Activated T-cell treated with anti-CD3 and anti-CD28 coated beads for 48 hours (primary cell): ENCODE measurements at places on chromosomes 1 and 21.

DNA sequence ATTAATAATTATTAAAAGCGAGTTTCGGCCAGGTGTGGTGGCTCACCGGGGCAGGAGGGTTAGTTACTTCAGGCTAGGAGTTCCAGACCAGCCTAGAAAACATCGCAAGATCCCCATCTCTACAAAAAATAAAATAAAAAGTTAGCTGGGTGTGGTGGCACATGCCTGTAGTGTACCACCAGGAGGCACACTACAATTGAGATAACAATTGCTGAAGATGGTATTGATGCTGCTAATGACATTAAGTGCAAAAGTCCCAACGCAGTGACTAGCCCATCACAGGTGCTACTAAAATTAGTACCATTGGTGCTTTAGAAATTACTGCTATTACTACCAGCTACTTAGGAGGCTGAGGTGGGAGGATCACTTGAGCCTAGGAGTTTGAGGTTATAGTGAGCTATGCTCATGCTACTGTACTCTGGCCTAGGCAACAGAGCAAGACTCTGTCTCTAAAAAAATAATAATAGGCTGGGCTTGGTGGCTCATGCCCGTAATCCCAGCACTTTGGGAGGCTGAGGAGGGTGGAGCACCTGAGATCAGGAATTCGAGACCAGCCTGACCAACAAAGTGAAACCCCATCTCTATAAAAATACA, 156.6 kb downstream of the GREM2 start:
- no peak for DNase-seq

DNA sequence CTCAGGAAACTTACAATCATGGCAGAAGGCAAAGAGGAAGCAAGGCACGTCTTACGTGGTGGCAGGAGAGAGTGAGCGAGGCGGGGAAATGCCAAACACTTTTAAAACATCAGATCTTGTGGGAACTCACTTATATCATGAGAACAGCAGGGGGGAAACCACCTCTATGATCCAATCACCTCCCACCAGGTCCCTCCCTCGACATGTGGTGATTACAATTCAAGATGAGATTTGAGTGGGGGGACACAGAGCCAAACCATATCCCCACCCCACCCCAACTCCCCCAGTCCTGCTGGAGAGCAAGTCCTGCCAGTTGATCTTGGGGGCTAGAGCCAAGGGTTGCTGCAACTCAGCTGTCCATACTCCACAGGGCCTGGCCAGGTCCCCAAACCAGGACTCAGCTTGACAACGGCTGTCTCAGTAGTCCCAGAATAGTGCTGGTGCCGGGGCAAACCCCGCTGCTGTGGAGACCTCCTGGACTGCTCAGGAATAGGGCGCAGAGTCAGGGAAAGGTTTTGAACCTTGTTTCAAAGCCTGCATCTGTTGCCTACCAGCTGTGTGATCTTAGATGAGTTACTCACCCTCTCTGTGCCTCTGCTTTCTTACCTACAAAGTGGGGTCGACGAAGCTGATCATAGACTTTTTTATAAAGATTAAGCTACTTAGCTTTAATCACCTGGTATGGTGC, 79.5 kb downstream of the STUM start:
- no peak for DNase-seq

GRCh38 chr1:61285371-61285885, 203.1 kb downstream of the NFIA start:
- no peak for DNase-seq

- DNase-seq: no peak
Measured at GRCh38 chr1:6870086-6870485, 84.8 kb downstream of the CAMTA1 start.

DNA sequence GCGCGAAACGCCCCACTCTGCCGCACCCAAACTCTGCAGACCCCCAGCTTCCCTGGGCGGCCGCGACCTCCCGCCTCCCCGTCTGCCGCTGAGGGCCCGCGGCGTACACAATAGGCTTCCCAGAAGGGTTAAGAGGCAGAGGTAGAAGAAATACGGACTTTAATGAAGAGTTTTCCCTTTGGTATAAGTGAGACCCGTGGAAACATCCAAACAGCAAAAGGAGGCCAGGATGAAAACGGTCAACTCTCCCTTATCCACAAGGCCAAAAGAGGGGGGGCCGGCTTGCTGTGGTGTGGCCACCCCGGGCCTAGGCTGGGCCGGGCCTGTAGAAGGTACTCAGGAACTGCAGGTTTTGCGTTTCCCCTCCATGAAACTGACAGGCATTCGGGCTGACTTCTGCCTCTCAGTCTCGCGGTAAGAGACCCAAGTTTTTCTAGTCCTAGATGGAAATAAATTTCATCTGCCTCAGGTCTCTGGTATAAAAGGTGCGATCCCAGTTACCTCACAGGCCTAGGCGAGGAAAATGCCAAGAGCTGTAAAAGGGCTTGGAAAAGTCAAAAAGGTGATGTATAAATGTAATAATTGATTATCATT, 671 bp upstream of the PYGO2 start:
- no peak for DNase-seq

- no peak for DNase-seq
Measured at GRCh38 chr1:83691953-83692500, 306.9 kb downstream of the TTLL7 start.

DNA sequence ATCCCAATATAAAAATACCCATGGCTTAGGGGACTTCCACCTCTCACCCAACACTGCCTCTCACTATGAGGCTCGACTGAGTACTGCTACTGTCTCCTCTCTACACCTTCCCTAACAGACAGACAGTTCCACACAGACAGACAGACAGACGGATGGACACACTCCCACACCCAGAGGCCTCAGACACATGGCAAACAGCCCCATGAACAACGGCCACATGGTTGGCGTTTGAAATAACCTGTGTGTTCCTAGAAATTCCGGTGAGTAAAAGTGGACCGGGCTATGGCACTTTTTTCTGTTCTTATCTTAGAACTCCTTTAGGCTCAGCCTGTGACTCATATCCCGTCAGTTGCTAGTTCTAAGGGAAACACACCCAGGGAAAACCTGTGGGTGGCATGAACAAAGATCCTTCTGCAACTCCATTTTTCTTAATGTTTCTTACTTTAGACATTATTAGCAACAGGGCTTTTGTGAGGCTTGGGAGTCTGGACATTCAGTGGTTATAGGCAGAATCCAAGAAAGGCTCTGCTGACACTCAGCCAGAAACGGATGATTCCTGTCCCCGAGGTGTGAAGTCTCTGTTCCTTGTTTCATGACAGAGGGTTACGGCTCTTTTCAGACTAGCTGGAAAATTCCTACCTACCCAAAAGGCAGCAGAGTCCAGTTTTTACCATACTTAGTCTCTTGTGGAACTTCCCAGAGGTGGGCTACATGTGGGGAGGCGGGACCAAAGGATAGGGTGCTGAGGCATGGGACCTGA, 90.5 kb upstream of the TLR5 start:
- no peak for DNase-seq

GRCh38 chr1:87236585-87236984, 92.1 kb upstream of the LMO4 start:
- DNase-seq: no peak

- DNase-seq: no peak
Measured at GRCh38 chr1:59898927-59899326, 27.6 kb downstream of the CYP2J2 start.

DNA sequence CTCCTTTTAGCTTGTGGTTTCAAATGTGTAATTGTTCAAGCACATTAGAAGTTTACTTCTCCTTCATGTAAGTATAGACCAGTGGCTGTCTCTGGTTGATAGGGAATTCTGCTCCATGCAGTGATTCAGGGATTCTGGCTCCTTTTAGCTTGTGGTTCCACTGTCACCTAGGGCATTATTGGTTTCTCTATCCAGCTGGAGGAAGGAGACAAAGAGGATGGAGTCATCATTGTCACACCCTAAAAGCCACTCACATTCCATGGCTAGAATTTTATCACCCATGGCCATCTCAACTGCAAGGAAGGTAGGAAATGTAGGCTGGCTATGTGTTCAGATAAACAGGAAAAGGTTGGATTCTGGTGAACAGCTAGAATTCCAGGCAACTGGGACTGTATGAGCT, 131.2 kb downstream of the URB2 start:
- no peak for DNase-seq

GRCh38 chr1:155016231-155016831, 13.7 kb downstream of the ZBTB7B start:
- DNase-seq: no peak

GRCh38 chr21:44748621-44749020, 37.2 kb upstream of the TSPEAR start:
- DNase-seq: no peak

DNA sequence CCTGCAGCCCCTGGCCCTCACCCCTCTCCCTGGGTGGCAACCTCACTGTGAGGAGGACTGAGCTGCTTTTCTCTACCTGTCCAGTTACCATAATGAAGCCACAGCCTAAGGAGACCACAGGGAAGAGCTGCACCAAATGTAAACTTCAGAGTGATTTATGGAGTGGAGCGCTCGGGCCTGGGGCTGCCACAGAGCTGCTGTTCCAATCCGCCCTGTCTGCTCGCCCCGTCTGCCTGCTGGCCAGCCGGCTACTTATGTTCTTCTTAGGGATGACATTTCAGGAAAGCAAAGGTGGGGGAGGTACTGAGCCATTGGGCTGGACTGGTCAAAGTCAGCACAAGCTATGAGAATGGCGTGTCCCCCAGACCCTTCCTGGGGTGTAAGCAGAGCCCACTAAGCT, 17.9 kb downstream of the SYT6 start:
- DNase-seq: no peak

DNA sequence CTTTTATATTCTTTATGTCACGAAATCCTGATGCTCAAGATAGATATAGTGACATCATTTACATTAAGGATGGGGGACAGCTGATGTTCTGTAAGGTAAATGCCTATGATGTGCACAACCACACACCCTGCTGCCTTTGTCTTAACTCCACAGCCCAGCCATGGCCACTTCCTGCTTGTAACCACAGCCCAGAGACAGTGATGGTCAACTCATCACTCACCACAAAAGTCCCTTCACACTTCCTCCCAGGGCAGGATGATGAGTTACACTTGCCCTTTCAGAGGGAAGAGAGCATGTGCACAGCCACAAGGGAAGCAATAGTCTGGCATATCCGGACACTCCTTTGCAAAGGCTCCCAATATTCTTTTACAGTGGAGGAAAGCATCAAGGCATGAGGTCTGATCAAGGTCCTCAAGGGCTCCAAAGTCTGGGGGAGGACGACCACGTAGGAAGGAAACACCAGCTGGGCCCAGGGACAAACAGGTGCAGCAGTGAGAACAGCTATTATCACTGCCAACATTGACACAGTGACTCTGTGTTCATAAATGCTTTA, 53.8 kb downstream of the PLPP3 start:
- DNase-seq: no peak

DNA sequence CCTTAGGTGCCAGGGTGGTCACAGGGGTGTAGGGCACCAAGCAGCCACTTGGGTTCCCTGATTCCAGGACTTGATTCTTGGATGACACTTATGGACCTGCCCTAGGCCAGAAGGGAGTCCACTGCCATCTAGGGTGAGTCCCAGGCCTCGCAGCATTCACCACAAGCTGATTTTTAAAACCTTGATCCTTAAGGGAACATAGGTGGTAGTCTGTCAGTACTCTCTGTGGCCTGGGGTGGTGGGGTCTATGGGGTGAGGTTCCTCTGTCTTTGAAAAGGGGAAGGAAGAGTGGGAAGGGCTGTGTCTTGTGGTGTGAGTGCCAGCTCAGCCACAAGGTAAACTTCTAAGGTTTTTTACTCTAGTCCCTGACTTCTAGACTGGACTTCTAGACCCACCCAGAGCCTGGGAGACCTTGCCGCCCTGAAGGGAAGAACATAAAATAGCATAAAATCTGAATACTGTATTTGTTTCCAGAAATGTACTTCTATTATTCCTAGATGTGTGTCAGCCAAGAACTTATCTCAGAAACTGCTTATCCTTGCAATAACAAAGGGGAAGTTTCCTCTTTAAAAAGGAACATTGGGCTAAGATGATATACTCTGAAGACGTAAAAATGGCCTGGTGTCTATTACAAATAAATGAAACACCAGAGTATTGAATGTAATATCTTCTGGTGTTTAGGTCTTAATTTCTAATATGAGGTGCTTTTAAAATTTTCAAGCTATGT, 757.3 kb downstream of the LTN1 start:
- no peak for DNase-seq

DNA sequence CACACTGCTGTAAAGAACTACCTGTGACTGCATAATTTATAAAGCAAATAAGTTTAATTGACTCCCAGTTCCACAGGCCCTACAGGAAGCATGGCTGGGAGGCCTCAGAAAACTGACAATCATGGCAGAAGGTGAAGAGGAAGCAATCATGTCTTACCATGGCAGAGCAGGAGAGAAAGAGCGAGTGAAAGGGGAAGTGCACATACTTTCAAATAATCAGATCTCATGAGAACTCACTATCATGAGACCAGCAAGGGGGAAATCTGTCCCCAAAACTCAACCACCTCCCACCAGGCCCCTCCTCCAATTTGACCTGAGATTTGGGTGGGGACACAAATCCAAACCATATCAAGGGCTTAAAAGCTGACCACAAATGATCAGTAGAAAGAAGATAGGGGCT, 493.2 kb downstream of the PTPRC start:
- DNase-seq: no peak

- DNase-seq: no peak
Measured at GRCh38 chr1:53604291-53604919, 134.6 kb downstream of the GLIS1 start.

DNA sequence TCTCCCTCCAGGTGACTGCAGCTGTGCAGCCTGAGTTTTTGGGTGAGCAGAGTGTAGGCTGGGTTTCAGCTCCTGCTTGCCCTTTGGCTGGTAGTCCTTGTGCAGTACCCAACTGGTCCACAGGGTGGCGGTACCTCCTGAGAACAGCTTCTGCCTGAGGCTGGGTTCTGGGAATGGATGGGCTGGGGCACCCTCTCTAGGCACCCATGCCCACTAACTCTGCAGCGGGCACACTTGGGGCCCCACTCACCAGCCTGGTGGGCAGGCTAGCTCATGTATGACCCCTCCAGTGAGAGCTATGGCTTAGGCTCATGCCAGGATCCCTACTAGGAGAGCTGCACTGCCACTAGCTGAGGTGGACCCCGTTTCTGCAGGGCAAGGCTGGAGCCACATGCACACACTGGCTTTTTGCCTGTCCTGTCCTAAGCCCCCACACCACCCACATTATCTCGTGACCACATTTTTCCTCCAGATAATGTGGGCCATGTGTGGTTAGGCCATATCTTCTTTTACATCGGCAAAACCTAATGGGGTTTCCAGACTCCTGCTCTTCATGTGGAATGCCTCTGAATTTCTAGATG, 15.5 kb upstream of the GSTM4 start:
- DNase-seq: peak; percentile 85

DNA sequence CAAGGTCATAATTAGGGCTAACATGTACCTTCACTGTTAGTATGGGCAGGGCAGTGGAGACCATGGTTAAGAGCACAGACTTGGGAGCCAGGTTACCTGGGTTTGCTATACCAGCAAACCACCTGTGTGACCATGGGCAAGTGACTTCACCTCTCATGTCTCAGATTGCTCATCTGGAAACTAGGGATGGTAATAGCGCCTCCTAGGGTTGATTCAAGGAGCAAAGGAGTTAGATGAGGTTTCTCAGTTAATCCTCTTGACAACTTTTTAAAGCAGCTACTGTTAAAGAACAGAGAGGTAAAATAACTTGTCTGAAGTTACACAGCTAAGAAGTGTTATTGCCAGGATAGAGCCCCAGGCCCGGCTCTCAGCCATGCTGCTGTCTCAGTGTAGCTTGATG, 790 bp upstream of the MATN1 start:
- DNase-seq: no peak

GRCh38 chr21:35428001-35428320, 378.9 kb upstream of the RUNX1 start:
- no peak for DNase-seq
